ENCODE measurements at places on chromosomes 2 and 18.

DNA sequence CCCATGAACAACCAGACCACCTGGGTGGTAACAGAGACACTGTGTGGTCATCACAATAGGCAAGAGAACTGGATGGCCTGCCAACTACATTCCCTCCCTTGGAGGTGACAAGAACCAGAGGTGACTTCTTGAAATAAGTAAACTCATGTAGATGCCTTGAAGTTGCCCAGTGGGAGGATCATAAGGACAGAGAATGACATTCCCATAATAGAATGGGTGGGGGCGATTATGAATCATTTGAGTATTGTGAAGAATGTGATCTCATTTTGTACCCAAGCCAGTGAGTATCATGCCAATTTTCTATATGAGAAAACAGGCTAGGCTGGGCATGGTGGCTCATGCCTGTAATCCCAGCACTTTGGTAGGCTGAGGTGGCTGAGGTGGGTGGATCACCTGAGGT is 211.4 kb upstream of the GYPC start:
- DNase-seq, result no peak

DNA sequence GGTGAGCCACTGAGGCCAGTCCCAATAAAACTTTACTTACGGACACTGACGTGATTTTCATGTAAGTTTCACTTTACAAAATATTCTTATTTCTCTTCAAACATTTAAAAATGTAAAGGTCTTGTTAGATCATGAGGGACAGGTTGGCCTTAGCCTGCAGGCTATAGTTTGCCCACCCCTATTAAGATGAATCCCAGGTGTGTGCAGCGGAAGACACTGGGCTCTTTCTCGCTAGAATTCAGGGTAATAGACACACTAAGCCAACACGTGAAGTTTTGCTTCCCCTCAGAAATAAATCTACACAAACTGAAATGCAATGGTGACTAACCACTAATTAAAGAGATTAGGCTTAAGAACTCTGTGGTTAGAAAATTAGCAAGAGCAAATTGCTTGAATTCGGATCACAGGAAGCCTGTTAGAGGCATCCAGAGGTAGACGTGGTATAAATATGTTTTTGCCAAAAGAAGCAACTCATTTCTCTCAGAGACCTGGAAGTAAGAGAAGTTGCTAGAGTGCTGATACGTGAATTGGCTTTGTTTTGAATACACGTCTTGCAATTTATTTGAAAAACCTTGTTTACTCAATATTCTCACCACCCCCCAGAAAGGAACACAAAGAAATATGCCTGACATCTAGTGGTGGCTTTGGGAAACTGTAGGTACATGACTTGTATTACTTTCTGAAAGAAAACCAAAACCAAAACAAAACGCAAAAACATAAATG is 151.6 kb downstream of the DTNB start:
- peak; percentile 71 for DNase-seq

DNA sequence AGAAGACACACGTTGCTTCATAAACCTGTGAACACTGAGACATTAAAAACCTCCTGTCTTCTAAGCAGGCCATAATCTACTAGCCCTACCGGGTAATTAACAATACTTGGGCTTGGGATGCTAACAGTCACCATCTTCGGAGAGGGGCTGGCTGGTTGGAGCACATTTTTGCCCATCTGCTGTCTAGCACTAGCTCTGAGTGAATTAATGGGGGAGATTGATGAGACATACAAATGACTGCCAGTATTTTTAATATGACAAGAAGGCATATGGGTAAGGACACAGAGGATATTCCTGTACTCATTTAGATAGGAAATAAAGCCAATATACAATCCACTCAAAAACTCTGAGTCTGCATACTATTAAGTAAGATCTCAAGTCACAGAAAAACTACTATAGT is 651.6 kb upstream of the SOX11 start:
- DNase-seq, result no peak

- DNase-seq, result no peak
These were observed 178.0 kb upstream of the SLC8A1 start for GRCh38 chr2:40629768-40630434.

DNA sequence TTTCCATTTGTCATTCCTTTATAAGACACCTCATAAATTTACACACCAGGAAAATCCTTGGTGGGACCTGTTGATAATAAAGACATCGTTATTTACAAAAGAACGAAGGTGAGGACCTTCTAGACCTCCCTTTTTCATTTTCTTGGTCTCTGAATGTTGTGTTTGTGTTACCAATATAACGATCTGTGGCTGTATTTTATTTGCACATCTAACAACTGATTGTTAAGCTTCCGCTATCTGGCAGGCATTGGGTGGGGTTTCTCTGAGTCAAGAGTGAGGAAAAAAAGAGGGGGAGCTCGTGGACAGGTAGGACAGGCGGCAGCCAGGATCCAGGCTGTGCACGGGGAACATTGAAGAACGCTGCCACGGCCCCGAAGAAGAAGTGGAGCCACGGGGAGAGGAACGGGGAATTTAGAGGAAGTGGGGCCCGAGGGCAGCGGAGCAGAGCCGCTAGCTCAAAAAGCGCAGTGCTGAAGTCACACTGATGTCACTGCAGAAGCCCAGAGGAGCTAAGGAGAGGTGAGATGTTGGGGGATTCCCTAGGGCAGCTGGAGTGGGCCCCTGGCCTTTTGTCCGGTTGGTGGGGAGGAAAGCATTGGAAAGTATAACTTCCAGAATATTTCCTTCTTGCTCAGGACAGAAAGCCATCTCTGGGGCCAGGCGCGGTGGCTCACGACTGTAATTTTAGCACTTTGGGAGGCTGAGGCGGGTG is 20.9 kb upstream of the DNMT3A start:
- DNase-seq, result peak; percentile 90

DNA sequence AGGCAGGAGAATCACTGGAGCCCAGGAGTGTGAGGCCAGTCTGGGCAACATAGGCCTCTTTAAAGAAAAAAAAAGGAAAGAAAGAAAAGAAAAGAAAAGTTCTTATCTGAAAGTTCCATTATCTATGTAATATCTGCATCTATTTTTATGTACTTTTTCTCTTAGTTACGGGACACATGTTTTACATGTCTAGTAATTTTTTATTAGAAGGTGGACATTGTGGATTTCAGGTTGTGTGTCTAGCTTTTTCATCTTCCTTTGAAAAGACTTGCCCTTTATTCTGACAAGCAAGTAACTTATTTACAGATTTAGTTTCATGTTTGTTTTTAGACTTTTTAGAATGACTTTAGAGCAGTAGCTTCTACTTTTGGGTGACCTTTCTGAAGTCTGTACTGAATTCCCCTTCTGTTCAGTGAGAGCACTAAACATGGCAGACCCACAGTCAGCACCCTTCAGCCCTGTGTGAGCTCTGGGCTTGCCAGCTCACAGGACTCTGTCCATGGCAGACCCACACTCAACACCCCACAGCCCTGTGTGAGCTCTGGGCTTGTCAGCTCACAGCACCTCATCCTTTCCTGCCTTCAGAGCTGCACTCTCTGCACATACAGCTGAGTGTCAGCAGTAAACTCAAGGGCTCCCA is 17.5 kb downstream of the TRAPPC12 start:
- no peak for DNase-seq

DNA sequence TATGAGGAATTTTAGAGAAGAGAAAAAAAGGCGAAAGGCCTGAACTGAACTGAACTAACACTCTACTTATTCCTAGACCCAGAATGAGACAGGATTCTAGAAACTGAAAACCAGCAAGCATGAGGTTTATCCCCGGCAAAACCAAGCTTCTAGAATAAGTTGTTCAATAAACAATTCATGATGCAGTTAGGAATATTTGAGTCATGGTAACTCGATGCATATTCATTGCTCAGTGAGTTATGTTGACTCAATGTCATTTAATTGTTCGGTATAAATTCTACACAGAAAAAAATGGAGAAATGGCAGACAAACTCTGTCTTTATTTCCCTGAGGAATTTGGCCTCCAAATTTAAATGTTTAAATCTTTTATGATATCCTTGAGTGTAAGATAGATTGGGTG is 321.5 kb downstream of the SATB2 start:
- DNase-seq, result no peak

GRCh38 chr2:172342611-172343010 is 84.8 kb upstream of the ITGA6 start:
- no peak for DNase-seq

DNA sequence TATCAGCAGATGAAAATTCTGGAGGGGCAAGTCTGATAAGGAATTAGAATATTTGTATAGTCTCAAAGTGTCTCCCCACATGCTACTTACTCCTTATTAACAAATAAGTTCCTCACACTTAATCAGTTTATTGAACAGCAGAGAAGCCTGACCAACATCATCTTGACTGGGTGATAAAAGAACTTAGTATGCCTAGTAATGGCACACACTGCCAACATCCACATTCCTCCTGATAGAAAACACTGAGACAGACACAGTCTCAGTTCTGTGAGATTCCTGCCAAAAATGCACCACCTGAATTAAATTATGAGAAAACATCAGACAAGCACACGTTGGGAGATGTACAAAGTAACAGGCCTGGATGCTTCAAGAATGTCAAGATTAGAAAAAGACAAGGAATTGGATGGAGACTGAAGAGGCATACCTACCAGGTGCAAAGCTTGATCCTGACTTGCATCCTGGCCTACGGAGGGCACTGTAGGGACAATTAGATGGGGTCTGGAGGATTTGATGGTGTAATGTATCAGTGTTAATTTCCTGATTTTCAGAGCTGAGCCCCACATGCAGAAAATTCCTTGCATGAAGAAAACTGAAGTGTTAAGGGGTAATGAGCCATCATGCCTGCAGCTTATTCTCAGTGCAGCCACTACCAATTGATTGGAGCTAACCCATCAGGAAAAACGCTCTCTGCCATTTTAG is 200.4 kb upstream of the SH3BP4 start:
- DNase-seq, result no peak

- no peak for DNase-seq
These were observed 1.1 kb upstream of the MAT2A start for GRCh38 chr2:85537600-85538506.

GRCh38 chr18:35514752-35515459 is 17.1 kb upstream of the INO80C start:
- DNase-seq, result no peak

- no peak for DNase-seq
These were observed 60.1 kb downstream of the MOB4 start for GRCh38 chr2:197575987-197576386.

DNA sequence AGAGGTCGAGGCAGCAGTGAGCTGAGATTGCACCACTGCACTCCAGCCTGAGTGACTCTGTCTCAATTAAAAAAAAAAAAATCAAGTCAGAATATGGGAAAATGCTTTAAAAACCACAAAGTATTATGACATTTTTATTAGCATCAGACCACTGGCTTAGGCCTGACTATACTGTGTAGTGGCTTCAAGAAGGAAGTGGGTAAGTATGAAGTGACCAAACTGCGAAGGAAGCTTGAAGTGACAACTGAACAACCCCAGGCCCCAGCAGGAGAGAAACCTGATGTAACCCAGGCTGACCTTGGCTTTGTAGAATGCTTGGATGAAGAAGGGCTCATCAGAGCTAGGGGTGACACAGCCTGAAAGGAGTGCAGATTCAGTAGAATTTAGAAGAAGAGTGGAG is 21.4 kb upstream of the HAAO start:
- no peak for DNase-seq

- no peak for DNase-seq
These were observed 115.2 kb downstream of the OSBPL6 start for GRCh38 chr2:178309541-178309940.

GRCh38 chr2:217964275-217965161 is 38.3 kb downstream of the TNS1 start:
- DNase-seq, result no peak

DNA sequence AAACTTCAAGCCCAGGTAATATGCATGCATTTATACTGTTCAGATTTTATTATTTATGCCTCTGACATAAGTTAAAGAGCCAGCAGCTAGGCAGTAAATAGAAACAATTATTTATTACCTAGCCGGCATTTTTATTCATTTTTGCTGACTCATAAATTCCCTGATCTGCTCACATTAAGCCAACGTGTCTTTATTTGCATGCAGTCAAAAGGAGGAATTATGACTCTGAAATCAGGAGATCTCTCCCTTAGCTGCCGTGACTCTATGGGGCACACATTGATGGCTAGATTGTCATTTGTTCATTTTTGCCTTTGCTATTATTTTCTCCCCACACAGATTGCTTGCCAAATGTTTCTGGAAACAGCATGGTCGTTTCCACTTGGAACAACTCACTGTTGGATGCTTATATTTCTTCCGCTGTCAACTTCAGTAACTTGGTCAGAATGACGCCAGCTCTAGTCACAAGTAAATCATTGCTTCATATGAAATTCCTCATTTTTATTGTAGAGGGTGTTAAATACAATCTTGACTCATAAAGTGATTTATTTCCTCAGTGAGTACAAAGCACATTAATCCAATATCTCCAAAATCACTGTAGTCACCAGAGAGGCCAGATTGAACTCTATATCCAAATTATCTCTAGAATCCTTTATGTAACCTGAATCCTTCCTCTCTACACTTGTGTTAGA is 15.9 kb upstream of the ZBTB14 start:
- DNase-seq, result no peak

DNA sequence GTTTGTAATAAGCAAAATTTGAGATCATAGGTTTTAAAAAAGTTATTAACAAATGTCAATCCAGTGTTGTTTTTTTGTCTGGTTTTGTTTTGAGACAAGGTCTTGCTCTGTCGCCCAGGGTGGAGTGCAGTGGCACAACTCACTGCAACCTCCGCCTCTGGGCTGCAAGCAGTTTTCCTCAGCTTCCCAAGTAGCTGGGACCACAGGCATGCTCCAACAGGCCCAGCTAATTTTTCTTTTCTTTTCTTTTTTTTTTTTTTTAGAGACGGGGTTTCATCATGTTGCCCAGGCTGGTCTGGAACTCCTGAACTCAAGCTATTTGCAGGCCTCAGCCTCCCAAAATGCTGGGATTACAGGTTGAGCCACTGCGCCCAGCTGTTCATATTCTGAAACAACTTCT is 31.3 kb downstream of the GALNT3 start:
- DNase-seq, result no peak

DNA sequence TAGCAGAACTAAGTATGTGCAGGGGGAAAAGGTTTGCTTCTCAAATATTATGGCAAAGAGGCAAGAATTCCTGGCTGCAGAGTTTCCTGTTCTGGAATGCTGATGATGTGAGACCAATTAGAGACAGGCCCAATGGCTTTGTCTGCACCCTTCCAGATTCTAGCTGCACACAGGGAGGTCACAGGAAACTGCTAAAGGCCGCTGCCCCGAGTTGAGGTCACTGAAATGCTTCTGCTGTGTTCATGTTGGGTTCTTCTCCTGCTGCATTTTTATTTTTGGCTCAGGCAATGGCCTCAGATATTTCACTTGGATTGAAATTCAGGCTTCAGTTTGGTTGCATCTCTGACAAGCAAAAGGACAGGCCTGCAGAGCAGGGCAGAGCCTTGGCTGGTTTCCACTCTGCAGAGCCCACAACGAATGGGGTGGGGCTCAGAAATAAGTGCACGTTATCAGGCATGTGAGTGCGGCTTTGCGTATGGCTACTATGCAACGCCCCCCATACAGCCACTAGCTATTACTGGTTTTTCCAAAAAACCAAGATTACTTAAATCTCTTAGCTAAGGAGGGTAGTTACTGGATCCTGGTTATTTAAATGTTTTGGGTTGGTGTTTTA is 66.9 kb upstream of the FZD5 start:
- no peak for DNase-seq
